Activated CD4-positive, alpha-beta T cell treated with anti-CD3 and anti-CD28 coated beads for 24 hours (primary cell): ENCODE measurements at places on chromosomes 1 and 21.

DNA sequence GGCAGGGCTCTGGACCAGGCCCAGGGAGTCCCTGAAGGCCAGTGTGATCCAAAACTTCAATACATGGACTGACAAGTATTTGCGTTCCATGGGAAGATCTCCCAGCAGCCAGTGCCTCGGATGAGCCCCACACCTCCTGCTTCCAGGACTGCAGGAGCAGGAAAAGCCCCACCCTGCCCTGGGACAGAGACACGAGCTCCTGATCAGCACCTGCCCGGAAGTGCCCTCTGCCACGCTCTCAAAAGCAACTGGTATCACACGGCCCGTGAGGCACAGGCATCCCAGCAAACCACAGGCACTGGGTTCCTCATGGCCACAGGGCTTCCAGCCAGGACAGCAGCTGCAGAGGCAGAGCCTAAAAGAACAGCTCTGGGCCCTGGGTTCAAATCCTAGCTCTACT, 48.6 kb downstream of the ACOT7 start:
- no peak for DNase-seq

- DNase-seq = no peak
These were observed 16.7 kb downstream of the CAMTA1 start for GRCh38 chr1:6801966-6802365.

DNA sequence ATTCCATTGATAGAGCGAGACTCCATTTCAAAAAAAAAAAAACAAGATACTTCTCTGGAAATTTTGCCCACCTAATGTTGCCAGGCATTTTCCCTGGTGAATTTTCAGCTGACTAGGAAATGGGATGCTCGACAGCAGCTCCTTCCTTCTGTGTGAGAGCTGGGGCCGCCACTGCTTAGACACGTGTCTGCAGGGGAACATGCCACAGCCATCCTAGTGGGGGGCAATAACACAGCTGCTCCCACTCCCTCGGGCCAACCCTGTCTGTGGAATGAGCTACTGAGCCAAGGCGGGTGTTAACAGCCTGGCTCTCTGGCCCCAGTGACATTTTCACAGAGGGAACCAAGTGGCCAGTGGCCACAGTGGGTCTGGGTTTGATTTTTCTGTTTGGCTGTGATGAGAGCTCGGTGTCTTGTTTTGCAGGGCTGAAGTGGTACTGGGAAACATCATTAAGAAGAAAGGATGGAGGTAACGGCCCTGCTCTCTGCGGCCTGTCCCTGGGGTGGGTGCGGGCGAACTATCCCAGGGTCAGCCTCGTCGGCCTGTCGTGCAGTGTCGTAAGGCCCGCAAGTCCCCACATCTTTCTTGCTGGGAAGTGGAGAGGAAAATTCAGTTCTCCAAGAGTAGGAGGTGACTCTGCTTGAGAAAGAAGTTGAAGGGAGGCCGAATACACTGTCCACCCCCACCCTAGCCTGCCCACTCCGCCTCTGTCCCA, 39.2 kb downstream of the KCNAB2 start:
- DNase-seq = no peak

DNA sequence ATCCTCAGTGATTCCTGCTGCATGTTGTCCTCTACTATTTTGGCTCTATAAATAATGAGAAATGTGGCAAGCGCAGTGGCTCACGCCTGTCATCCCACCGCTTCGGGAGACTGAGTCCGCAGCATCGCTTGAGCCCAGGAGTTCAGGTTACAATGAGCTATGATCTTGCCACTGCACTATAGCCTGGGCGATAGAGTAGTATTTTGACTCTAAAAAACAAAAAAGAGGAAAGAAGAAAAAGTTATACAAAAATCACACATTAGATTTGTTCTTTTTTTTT, 756 bp upstream of the SLC25A44 start:
- no peak for DNase-seq

DNA sequence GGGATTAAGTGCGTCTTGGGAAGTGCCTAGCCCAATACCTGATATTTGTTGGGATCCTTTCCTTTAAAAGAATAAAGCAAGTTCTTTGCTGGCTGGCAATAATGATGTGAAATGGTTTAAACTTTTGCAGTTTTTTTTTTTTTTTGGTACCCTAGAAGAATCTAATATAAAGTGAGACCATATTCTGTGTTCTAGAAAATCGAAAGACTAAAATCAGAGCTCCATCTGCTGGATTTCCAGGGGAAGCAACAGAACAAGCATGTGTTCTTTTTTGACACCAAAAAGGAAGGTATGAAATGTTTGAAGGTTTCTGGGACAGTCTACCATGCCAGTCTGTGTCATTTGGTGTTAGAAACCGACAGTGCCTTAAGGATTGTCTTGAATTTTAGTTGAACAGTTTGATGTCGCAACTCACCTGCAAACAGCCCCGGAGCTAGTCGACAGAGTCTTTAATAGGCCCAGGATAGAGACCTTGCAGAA, 6.4 kb downstream of the UTP11 start:
- DNase-seq = no peak

GRCh38 chr1:166839600-166840308, 479 bp downstream of the POGK start:
- peak; percentile 36 for DNase-seq

DNA sequence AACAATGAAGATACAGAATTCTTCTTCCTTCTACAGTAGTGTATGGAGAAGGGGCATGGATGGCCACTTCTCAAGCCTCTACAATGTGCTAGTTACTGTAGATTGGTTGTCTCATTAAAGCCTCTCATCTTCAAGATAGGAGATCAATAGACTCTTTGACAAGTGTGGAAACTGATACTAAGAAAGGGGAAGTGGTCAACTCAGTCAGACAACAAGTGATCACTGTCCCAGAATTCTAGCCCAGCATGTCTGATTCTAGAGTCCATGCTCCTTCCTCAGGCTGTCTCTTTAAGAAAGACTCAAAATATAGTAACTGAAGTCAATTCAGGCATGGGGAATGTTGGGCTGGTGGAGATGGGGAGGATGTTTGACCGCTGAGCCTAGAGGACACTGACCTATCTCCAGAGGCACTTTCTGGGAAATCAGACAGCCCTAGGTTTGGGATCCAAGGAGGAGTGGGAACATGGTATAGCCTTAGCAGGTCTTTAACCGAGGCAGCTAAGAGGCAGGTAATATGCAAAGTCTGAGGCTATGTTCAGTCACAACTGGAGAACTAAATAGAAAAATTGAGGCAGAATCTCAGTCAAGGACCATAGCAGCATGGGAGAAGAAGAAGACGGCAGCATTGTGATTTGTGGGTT, 39.3 kb upstream of the EYA3 start:
- no peak for DNase-seq

DNA sequence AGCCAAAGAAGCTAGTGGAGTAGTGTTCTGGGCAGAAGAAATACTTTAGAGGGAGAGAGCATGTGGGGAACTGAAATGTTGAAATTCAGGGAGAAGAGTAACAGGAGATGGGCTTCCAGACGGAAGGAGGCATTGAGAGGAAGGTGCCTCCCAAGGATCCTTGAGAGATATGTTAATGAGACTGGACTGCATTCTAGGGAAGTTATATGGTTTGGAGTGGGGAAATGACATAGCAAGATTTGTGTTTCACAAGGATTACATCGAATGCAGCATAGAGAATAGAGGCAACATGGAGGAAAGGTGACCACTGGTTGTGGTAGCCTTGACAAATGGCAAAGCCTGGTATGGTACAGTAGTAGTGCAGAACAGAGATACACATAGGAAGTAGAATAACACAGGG, 160.5 kb upstream of the HMCN1 start:
- no peak for DNase-seq

DNA sequence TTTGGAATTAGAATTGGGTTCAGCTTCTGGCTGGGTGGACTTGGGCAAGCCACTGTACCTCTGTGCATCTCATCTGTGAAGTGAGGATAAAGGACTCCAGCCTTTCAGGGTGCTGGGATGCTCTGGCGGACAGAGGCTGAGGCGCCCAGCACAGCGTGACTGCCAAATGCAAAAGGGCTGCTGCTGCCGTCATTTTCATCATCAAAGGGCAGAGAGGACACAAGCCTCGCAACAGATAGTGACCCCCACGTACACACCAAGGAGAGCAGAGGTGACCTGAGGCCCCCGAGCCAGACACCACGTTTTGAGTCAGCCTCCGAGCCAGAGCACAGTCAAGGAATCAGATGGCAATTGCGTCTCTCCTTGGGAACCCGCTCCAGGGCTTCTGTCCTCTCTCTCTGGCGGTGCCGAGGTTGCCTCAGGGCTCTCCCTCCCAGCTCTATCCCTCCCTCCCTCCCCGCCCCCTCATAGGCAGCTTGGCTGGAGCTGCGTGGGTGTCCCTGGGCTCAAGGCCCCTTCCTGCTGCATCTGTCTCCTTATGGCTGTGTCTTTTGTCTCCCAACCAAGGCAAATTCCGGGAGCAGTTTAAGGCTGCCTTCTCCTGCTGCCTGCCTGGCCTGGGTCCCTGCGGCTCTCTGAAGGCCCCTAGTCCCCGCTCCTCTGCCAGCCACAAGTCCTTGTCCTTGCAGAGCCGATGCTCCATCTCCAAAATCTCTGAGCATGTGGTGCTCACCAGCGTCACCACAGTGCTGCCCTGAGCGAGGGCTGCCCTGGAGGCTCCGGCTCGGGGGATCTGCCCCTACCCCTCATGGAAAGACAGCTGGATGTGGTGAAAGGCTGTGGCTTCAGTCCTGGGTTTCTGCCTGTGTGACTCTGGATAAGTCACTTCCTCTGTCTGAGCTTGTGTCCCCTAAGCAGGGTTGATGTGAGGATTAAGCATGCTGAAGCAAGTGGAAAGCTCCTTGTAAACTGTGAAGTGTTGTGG, 9.0 kb downstream of the HCRTR1 start:
- no peak for DNase-seq

GRCh38 chr1:184813528-184814089, 59.0 kb upstream of the EDEM3 start:
- no peak for DNase-seq

- DNase-seq = no peak
These were observed 69.5 kb upstream of the HUNK start for GRCh38 chr21:31803039-31804007.

DNA sequence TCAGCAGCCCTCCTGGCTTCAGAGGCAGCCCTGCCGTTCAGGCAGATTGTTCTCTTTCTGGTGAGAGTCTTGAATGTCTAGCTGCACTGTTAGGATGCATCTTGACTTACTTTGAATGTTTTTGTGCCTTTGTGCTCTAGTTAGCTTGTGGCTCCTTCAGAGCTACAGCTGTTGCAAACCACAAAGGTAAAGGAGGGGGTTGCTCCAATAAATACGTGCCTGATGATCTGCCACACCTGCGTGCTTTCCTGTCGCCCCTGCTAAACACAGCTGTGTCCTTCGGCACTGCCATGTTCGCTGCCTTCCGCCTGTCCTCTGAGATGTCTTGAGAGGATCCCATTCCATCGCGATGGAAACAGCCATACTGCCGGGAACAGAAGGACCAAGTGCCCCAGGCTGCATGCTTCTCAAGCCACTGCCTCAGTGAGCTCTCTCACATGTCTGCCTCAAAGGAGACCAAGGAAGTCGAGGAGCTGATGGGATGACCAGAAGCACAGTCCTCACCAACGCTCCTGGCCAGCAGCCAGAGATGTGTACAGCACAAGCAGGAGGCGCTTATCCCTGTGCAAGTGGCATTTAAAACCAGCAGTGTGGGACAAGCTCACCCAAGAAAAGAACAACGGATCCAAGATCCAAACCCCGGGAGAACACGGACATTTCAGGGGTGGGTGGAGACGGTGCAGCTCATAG, 12.0 kb upstream of the SMIM12 start:
- DNase-seq = no peak

- no peak for DNase-seq
These were observed 116.8 kb downstream of the DTL start for GRCh38 chr1:212152308-212152693.

DNA sequence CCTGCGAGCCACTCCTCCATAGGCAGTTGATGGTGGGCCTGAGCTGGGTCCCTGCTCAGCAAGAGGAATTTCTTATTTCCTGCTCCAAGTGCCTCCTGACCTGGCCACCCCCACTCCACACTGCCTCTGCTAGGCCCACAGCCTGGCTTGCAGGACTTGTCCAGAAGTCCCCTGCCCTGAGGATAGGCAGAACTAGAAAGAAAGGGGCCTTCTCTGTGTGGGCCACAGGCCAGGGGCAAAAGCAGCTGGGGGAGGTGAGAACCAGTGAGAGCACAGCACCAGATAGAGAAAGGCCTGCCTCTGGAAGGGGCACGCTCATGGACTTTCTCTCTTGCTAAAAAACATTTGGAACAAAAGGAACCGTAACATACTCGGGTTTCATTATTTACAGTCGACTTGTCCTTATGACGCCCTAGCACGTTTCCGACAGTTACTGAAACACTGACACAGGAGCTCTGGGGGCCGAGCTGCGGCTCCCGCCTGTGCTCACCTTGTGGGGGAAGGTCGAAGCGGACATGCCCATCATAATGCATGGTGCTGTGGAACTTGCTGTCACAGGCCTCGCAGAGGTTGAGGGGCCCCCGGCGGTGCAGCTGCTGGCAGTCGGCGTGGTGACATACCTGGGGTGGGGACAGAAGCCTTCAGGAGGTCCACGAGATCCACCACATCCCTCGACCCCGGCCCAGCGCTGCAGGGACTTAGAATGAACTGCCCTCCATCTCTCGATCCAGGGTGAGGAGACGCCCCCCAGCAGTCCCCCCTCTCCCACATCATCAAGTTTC, 11.3 kb upstream of the TNFRSF25 start:
- DNase-seq = no peak

GRCh38 chr1:182939413-182939812, 13.6 kb downstream of the SHCBP1L start:
- no peak for DNase-seq

DNA sequence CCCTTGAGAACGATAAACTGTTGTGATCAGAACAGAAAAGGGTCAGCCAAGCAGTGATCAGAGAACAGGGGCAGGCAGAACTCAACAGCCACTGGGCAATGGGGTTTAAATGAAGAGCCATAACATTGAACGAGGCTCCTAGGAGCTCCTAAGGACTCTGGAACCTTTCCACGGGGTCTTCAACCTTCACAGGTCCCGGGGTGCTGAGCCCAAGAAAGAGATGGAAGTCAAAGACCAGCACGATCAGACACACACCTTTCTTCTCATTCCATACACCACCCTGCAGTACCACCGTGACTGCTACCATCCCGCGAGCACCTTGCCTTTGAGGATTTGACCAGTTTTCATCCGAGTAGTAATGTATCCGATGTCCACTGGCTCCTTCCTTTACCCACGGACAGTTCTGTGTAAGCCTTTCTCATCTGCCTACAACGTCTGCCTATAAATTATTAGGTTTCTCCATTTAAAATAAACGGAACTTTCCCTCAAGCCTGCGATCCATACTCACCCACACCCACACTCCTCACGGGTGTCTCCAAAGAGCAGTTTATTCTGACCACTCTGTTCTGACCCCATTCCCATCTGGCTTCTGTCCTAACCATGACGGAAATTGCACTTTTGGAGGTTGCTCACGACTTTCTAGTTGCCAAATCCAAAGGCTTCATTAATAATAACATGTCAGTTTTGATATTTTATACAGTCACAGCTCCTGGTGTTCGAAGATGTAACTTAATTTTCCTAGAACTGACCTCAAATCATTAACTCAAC, 16.8 kb upstream of the HHAT start:
- DNase-seq = no peak

- DNase-seq = no peak
These were observed 2.1 kb downstream of the KAZN start for GRCh38 chr1:14600405-14601112.

DNA sequence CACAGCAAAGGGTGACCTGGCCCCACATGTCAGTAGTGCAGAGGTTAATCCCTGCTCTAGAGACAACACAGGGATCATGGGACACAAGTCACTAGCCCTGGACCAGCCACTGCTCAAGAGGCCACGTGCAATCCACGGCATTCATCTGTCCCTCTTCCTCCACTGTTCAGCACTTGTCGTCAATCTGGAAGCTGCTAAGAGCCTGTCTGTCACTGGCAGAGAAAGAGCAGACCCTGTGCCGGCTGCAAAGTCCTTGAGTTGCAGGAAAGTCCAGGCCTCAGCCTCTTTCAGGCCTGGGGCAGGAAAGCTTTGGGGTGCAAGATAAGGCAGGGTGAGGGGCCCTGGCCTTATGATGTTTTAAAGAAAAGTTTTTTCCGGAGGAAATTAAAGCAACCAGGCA, 16.7 kb downstream of the CELA2B start:
- no peak for DNase-seq
